ENCODE measurements at places on chromosomes 2 and 18. TPM values are rescaled to one million over a fixed set of nuclear protein-coding genes. Genes with fewer than 3 reads are reported as not detected.

RIT2 gene
- total RNA-seq: not detected

ROCK1 gene
- 77.8 TPM for total RNA-seq

ATP6V1B1 gene
- total RNA-seq: not detected

PTCD3 gene
- 174 TPM for total RNA-seq

FAM237A gene
- total RNA-seq: not detected

RAB6C gene
- total RNA-seq: not detected

All from subcutaneous adipose tissue (tissue), 4 donors.